Hematopoietic multipotent progenitor cell treated with erythropoietin and hydrocortisone succinate and interleukin-3 and kit ligand, for 4 days (in vitro differentiated cells): ENCODE measurements at places on chromosomes 12 and 14.

DNA sequence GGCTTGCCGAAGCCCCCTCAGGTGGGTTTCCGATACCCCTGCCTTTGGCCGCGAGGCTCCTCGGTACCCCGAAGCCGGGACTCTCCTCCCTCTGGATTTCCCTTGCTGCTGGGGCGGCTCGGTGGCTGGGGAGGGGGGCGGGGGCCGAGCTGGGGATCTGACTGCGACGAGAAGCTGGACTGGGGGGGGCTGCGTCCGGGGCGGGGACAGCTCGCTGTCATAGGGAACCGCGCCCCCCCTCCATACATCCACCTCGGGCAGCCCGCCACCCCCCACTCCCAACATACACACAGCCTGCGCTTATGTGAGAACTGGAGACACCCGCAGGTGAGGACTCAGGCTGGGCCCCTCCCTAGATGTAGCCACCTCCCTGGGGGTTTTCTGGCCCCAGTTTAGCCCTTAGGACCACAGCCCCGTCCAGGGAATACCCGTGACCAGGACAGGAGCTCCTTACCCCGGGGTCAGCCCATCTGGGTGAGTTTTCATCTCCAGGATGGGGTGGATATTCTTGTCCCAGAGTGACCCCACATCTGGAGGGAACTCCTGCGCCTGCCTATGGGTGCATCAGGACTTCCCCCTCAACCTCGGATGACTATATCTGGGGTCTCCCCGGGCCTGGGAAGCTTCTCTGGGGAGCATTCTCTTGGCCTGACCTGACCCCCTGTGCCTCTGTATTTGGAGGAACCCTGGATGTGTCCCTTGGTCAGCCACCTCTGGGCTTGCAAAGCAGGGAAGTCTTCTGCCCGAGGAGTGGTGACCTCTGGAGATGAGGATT lies 687 bp downstream of the ASIC1 start:
- no peak for DNase-seq

DNA sequence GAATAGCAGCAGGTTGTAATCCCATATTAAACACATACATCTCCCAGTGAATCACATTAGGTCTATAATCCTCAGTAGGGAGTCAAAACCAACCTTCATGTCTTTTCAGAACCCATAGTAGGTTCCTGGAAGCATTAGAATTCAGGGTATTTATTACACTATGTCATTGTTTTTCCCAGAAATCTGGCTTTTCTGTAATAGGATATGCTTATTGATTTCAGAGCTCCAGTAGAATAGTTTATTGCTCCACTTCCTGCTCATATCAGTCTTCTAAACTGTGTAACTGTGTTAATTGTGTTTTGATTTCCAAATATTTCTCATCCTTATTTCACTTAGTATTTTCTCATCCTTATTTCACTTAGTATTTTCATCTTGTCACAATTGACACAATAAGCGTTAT lies 268.0 kb downstream of the CCDC59 start:
- no peak for DNase-seq

GRCh38 chr12:2490831-2491230 lies 303.9 kb upstream of the FKBP4 start:
- DNase-seq: no peak

DNA sequence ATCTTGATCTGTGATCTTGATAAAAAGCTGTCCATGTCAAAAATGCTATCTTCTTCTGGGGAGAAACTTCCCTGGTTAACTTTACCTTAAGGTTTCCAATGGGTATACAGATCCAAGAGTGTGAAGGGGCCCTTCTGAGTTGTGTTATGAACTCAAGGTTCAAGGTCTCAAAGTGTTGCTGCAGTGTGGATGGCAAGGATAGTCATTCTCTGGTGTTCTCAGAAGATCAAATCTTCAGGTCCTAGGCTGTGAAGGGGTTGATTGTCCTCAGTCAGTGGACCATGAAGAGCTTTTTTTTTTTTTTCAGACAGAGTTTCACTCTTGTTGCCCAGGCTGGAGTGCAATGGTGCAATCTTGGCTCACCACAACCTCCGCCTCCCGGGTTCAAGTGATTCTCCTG lies 114.4 kb downstream of the SPTSSA start:
- DNase-seq: no peak

GRCh38 chr12:57745485-57745881 lies 644 bp downstream of the TSPAN31 start:
- DNase-seq: peak; percentile 40

GRCh38 chr14:92693998-92694795 lies 54.2 kb downstream of the LGMN start:
- no peak for DNase-seq

- DNase-seq: no peak
These were observed 19.8 kb upstream of the TESC start for GRCh38 chr12:117118838-117119591.

- no peak for DNase-seq
These were observed 308.5 kb downstream of the ATXN7L3B start for GRCh38 chr12:74846116-74846515.

- peak; percentile 72 for DNase-seq
These were observed 58.6 kb downstream of the TBX3 start for GRCh38 chr12:114625294-114625851.

DNA sequence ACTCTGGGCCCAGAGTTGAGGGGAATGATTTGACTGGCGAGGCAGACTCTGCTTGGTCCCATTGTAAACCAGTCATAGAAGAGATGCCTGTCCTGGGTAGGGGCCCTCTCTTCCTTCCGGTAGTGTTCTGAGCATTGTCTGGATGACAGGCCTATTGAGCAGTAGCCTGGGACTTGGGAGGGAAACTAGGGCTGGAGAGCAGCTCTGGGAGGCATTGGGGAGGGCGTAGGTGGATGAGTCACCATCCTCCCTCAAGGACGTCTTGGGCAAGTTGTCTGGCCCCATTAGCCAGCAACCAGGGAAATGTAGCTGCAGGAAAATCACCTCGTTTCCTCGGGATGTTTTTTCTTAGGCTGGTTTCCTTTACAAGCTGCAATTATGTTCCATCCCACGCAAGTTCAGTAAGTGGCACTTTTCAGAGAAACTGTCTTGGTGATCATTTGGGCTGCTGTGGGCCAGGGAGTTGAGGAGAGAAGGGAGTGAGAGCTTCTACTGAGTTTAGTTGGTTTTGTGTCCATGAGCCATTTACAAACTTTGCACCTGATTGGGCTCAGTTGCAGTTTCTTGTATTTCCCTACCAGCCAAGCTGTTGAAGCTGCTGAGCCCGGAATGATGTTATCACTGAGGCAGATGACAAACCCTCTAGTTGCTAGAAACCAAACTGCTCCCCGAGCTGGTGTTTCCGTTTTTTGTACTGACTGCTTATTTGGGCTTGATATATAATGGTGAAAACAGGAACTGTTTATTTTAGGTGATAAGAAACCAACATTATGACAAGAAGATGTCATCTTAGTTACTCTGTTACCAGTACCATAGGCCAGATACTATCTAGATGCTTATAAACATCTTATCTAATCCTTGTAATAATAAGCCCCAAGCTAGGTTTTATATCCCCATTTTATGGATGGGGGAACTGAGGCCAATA lies 147.6 kb downstream of the CHST11 start:
- DNase-seq: peak; percentile 96

DNA sequence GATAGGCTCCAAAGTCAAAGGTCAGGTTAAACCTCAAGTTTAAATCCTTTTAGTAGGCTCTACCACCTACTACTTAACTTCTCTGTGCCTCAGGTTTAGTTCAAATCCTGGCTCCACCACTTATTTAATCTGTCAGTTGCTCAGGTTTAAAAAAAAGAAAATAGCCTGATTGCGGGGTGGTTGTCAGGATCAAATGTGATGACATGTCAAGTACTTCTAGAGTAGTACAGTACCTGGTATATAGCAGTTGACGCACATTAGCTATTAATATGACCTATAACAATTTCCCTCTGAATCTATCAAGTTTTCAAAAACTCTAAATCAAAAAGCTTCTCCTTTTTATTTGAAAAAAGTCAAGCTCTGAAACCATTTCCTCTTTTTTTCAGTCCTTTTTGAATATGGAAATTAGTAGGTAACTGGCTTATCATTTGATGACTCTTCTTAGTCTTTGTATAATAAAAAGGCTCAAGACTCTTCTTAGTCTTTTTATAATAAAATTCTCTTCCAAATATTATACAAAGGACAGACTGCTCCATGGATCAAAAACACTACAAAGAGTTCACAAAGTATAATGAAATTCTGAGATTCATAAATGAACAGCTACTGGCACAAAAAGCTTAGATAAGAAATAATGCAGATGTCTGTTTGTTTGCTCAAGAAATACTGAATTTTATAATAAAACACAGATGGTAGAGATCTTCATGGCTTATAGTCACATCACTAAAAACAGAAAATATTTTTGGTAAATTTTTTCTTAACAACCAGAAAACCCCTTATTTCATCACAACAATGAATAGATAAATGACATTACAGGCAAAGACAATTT lies 5.0 kb downstream of the OSBPL8 start:
- peak; percentile 51 for DNase-seq

GRCh38 chr12:80325167-80325959 lies 118.7 kb upstream of the PTPRQ start:
- DNase-seq: no peak

- DNase-seq: no peak
These were observed 346.2 kb downstream of the C12orf75 start for GRCh38 chr12:105676694-105677093.

- DNase-seq: no peak
These were observed 86.6 kb upstream of the OTX2 start for GRCh38 chr14:56896922-56897321.

DNA sequence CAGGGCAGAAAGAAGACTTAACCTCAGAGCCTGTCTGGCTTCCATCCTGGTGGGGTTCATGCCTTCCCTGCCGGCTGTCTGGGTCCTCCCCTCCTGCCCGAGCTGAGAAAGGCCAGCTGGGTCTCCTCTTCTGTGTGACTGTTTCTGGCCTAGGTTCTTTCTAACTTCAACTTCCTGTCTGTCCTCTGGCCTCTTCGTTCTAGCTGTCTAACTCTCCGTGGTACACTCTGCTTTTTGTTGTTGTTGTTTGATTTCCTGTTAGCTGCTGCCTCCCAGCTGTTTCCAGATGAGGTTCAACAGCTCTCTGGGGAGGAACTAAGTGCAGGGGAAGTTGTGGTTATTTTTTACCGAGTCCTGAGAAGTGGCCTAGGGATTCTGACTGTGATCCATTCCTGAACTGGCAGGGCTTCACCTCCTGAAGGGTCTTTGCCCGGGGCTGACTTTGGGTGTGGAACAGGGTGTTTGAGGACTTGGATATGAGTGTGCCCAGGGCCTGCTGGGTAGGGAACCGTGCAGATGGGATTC lies 3.2 kb downstream of the MLXIP start:
- DNase-seq: peak; percentile 92

GRCh38 chr14:23009483-23009938 lies 432 bp downstream of the C14orf93 start:
- no peak for DNase-seq

DNA sequence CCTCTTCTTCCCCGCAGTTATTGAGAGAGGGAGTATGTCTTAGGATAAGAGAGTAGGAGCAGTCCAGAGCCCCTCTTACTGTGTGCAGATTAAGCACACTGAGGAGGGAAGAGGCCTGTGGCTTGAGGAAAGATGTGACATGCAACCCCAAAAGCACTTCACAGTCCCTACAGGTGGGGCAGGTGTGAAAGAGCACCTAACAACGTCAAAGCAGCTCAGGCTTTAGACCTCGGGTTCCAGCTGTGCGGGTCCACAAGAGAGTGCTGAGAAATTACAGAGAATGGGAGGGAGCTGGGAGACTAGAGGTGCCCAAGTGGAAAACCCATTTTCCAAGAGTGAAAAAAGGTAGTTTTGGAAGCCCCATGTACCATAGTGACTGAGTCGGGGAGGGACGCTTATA lies 127.6 kb downstream of the SLC25A47 start:
- DNase-seq: no peak

- DNase-seq: no peak
These were observed 117.1 kb downstream of the PRKCH start for GRCh38 chr14:61438497-61438859.

- no peak for DNase-seq
These were observed 139.4 kb downstream of the SLC38A4 start for GRCh38 chr12:46686267-46686942.

DNA sequence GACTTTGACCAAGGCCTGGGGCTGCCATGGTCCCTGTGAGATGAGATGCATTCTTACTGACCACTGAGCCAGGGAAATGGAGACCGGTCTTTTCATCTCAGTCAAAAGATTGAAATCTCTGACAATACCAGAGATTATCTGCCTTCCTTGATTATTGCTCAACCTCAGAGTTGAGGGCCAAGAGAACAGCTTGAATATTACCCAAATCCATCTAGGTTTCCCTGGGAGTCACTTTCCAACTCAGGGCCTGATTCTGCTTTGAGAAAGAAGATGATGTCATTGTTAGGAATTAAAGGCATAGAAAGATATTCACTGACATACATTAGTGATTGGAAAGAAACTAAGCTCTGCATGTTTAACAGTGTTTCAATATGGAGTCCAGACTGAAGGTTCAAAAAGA lies 515.9 kb upstream of the TBX3 start:
- no peak for DNase-seq

- no peak for DNase-seq
These were observed 1.5 kb downstream of the RAD51AP1 start for GRCh38 chr12:4540170-4540569.

DNA sequence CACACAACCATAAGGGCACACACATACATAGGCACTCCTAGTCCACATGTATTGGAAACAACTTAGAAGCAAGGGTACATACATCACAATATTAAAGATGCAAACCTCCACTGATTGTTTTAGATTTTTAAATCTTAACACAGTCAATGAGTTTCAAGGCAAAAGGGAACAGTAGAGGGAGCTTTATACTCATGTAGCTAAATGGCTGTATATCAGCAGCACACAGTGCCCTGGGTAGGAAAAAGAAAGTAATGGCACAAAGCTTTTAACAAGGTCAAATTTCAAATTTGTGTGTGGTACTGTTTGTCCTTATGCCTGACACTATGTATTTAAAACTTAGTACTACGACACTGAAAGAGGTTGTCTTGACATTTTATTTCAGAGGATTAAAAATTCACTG lies 262.0 kb downstream of the MED13L start:
- peak; percentile 71 for DNase-seq

DNA sequence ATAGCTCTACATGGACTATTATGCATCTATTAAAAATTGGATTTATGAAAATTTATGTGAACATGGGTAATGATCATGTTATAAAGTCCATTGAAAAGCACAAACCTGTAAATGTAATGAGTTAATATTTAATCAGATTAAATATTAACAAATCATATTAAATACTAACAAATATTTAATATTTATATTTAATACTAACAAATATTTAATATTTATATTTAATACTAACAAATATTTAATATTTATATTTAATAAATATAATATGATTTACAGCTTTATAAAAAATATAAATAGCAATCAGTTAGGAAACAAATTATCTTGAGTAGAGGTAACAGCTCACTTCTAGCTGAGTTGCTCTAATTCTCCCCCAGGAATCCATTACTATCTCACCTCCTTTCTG lies 758.0 kb upstream of the USP15 start:
- no peak for DNase-seq

DNA sequence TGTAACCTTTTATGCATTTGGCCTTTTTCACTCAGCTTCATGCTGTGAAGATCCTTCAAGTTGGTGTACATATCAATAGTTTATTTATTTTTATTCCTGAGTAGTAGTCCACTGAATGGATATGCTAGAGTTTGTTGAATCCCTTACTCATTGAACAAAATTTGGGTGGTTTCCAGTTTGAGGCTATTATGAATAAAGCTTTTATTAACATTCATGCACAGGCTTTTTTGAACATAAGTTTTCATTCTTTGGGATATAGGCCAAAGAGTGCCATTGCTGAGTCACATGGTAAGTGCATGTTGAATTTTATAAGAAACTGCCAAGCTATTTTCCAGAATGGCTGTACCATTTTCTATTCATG lies 59.5 kb upstream of the CAPRIN2 start:
- DNase-seq: no peak

GRCh38 chr12:109949089-109949488 lies 47.1 kb downstream of the GIT2 start:
- DNase-seq: no peak

- DNase-seq: no peak
These were observed at the start of gene IFNG-AS1 for GRCh38 chr12:67989184-67989920. Gene IFNG-AS1, plus strand, starts transcription at chr12:67989447.
